Left cardiac atrium (tissue), 4 donors: ENCODE measurements at places on chromosomes 6 and 20.

- DNase-seq, result no peak
These were observed 318.0 kb upstream of the PTCHD4 start for GRCh38 chr6:48429021-48429420.

GRCh38 chr20:63037669-63038268 lies 31.0 kb upstream of the BHLHE23 start:
- DNase-seq, result no peak

DNA sequence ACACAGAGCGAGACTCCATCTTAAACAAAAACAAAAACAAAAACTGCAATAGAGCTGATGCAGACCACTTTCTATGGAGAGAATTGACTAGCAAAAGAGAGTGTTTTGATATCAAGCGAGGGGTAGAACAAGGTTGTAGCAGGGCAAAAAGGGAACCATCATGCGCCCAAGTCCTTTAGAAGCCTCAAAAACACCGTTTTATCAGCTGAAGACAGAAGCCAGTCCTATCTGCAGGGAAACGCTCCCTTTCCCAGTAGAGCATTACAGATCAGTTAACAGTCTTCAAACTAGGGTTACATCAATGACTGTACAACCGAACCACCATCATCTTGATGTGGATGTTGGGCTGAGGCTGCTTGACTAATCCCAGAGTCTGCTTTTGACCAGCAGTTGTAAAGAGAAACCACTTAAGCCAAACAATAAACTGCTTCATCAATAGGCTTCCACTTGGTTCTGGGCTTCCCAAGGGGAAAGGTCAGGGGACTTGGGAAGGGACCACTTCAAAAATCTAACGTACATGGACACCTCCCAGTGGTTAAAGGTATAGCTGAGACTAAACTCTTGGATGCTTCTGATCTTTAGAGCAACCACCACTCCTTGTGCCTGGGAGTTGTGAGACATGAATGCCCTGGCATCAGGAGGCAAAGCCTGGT lies 59.6 kb upstream of the SPDEF start:
- no peak for DNase-seq

- no peak for DNase-seq
These were observed 57.7 kb downstream of the FAM229B start for GRCh38 chr6:112145080-112145573.

- DNase-seq, result no peak
These were observed 36.3 kb upstream of the SLCO4A1 start for GRCh38 chr20:62606016-62606415.
